Stimulated activated naive CD4-positive, alpha-beta T cell treated with Interleukin-2 at 50 U/mL for 16 hours (primary cell): ENCODE measurements at places on chromosomes 3 and 15.
A peak's percentile ranks its signal among the peaks of the same experiment; 100 is the strongest.

GRCh38 chr15:26023691-26024090 lies 160.6 kb upstream of the ATP10A start:
- no peak for DNase-seq

GRCh38 chr3:188749010-188749617 lies 422.7 kb upstream of the TPRG1 start:
- peak; percentile 52 for DNase-seq

- DNase-seq: peak; percentile 76
Observed at GRCh38 chr3:15860014-15860934, 62.5 kb upstream of the ANKRD28 start.

DNA sequence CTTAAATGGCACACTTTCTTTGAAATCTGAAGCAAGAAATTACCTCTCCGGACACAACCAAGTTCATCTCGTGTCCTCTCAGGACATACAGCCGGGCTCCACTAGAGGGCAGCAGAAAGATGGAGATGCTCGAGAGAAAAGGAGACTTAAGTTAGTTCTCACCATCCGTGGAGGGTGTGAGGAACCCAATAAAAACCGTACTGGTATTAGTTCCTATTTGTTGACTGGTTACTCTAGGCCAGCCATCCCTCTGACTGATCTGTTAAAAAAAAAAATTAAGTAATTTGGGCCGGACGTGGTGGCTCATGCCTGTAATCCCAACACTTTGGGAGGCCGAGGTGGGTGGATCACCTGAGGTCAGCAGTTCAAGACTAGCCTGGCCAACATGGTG lies 7.9 kb upstream of the CYP11A1 start:
- peak; percentile 81 for DNase-seq

- peak; percentile 30 for DNase-seq
Observed at GRCh38 chr3:100590114-100590839, 19.1 kb upstream of the ADGRG7 start.

- DNase-seq: no peak
Observed at GRCh38 chr15:101126618-101127505, 125.0 kb downstream of the CHSY1 start.

DNA sequence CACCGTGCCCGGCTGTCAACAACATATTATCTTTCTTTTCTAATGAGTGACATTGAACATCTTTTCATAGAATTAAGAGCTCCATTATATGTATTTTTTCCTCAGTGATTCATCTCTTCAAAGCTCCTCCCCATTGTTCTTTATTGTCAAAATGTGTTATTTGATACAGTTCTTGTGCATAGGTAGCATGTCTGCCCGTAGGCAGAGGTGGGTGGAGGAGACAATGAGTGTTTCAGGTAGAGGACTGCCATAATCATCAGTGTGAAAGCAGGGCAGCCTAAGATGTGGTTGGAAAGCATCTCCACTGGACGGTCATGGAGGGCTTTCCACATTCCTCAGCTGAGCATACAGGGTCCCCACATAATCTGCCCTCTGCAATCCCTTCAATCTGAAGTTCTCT lies 452.0 kb upstream of the MCTP2 start:
- DNase-seq: no peak
